Myocyte (in vitro differentiated cells): ENCODE measurements at places on chromosomes 7 and 10. TPM values are rescaled to one million over a fixed set of nuclear protein-coding genes. Genes with fewer than 3 reads are reported as not detected.

DNA sequence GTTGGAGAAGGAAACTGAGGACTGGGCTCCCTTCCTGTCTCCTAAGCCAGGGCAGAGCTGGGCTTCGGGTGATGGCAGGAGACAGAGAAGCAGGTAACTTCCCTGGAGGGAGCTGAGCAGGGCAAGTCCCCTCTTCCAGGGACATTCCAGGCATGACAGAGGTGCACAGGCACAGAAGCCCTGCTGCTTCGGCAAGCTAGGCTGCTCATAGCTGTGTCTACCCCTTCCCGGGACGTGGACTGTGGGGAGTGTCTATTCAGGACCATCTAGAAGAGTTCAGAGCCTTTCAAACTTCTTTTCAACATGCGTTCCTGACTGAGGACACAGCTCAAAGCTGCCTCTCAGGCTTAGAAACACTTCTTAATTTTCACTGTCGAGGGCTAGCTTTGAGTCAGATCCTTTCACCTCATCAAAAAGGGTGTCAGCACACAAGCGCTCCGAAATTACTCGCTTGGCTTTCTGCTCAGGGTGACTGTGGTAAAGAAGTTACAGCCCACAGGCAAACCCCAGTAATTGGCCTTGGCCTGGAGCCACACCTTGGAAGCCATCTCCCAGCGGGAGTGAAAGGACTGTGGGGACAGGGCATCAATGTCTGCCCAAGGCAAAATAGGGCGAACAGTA is 63.7 kb upstream of the STEAP1B start:
- DNase-seq, result peak; percentile 63

- no peak for DNase-seq
These were observed 1083.3 kb downstream of the CNTNAP2 start for GRCh38 chr7:147199868-147200267.

DNA sequence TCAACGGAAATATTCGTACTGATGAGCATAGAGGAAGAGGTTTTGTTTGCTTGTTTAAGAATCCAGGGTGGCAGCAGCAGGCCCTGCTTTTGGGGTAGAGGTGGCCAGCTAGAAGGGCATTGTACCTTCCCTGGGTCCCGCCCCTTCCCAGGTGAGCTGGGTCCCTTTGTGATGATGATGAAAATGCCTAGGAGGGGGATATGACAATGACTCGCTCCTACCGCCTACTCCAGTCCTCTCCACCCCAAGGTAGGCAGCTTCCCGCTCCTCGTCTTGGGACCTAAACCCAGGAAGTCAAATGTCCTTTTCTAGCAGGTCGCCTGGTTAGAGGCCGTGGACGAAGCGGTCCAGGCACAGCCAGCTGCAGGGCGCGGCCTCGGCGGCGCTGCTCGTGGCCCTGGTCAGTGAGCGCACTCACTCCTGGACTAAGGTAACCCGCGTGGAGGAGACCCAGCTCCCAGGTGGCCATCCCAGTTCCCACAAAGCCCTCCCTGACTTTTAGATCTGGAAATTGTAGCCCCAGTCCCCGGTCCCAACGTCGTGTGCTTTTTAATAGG is 141.4 kb downstream of the LSMEM1 start:
- no peak for DNase-seq

DNA sequence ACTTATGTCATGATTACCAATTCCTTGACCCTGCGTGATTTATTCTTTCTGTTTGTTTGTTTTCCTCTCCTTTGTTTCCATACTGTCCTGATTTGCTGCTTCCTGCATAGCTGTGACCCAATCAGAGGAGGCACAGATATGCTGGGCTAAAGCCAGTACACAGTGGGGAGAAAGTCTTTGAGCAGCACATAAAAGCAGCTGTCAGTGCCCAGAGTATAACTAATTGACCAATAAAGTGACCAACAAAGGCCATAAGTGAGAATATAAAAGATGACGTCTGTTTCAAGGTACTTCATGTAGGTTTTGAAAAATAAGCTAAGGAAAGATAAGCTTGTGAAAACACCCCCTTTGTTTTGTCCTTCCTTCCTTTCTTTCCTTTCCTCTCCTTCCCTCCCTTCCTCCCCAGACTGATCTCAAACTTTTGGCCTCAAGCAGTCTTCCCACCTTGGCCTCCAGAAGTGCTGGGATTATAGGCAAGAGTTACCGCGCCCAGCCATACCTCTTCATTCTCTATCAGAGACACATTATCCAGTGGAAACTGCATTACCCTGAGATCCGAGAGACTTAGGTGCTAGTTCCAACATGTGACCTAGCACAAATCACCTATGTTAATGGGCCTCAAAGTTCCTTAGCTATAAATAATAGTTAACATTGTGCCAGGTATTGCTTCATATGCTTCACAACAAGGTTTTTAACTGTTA is 17.0 kb downstream of the BCAP29 start:
- no peak for DNase-seq

DNA sequence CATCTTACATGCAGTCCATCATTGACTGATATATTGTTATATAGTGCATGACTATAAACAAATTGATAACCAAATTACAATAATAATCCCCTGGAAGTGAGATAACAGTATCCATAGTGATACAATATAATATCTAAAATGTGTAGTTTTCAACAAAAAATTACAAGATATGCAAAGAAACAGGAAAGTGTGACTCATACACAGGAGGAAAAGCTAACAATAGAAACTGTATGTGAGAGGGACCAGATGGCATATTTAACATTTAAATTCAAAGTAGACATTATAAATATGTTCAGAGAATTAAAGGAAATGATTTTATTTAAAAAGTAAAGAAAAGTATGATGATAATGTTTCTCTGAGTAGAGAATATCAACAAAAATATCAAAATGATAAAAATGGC is 8.0 kb downstream of the OR9A2 start:
- DNase-seq, result no peak

- DNase-seq, result no peak
These were observed 173.4 kb upstream of the PFKP start for GRCh38 chr10:2893991-2894390.

DNA sequence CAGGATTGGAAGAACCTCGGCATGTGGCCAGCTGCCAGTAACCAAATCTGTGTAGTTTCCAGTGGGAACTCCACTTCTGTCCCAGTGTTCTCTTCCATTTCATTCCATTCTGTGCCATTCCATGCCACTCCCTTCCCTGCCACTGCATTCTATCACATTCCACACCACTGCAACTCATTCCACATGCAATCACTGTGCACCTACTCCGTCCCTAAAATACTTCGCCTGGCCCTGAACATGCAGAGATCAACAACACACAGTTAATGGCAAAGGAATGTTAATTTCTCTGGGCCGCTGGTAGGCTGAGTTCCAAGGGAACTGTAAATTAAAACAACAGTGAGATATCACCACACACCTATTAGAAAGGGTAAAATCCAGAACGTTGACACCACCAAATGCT is 64.8 kb downstream of the AKR1B1 start:
- peak; percentile 47 for DNase-seq

DNA sequence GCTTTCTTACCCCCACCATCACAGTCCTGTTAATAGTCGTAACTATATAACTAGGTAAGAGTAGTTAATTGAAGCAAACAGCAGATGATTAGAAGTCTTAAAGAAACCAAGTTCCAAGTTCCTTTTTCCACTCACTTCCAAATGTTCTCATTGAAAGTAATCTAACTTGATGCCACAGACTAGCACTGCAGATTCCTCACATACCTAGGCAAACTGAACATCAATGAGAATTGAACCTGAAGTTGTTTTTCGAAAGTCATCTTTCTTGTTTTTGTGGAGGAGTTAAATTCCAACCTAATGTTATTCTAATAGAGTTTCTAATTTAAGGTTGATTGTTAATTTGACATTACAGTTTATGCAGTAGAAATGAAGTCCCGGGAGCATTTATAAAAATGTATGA is 5.5 kb downstream of the PRKG1 start:
- no peak for DNase-seq

GRCh38 chr10:61866700-61867368 is 34.7 kb upstream of the ARID5B start:
- no peak for DNase-seq

GRCh38 chr10:112570585-112570984 is 123.6 kb downstream of the VTI1A start:
- no peak for DNase-seq

DNA sequence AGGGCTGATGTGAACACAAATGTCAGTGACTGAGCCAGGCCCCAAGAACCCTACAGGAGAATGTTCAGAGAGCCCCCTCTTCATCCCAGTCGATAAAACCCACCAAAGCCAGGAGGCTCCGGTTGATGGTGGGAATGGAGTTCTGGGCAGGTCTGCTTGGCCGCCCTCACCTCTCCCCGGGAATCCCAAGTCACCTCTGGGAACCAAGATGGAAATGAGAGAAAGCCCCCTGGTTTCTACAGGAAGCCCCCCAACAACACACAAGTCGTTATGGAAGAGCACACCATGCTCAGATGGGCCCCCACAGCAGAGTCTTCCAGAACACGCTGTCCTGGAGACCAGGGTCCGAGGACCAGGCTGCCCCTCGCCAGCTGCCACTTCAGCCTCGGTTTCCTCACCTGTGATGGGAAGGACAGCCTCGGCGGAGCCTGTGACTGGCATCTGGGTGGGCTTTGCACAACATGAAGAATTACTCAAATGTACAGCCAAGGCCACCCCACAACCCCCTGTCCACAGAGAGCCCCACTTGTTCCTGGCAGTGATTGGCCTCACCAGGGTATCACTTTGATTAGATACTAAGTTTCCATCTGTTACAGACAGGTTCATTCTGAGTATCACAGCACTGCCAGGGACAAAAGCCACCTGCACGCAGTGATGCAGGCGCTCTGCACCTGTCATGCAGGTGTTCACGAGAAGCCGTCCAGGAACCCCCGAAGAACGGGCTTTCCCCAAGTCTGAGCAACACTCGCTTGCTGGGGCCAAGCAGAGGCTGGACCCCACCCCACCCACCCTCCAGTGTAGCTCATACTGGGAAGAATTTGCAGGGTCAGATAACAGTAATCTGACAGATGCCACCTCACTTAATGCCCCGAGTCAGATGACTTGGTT is 57.6 kb downstream of the MKI67 start:
- no peak for DNase-seq

DNA sequence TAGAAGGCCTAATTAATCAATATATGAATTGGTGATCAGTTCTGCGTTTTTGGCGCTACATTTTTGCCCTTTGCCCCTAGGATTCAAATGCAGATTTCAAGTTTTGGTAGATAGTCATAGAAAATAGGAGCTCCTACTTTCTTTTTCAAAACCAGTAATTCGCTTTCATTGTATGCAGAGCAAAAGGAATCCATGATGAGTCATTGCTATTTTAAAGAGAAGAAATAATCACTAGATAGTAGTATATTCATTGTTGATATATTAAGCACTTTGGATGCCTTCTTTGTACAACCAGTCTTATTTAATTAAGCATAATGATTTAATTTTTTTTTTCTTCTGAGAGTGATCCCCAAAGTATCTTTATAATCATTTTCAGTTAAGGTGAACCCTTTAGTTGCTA is 50.3 kb downstream of the CSTF2T start:
- DNase-seq, result no peak

GRCh38 chr7:74010407-74010806 is 17.6 kb upstream of the ELN start:
- DNase-seq, result peak; percentile 99

DNA sequence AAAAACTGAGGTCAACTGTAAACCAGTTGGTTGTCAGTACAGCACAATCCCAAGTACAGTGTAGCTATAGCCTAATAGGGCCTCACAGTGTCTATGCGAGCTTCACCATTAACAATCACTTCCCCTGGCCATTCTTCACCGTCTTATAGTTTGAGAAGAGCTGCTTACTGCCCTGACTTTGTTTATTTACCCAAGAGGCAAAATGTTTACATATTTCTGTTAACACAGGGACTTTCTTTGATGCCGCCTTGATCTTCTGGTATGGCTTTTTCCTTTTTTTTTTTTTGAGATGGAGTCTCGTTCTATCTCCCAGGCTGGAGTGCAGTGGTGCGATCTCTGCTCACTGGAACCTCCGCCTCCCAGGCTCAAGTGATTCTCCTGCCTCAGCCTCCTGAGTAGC is 3.3 kb downstream of the MYOF start:
- DNase-seq, result no peak

- no peak for DNase-seq
These were observed 130.7 kb upstream of the NAMPT start for GRCh38 chr7:106415433-106415832.

- peak; percentile 83 for DNase-seq
These were observed 123.2 kb downstream of the HERPUD2 start for GRCh38 chr7:35571611-35572240.

GRCh38 chr10:76201962-76202361 is 770.5 kb downstream of the LRMDA start:
- DNase-seq, result no peak

GRCh38 chr10:110022716-110023504 is 15.1 kb downstream of the ADD3 start:
- DNase-seq, result no peak

DNA sequence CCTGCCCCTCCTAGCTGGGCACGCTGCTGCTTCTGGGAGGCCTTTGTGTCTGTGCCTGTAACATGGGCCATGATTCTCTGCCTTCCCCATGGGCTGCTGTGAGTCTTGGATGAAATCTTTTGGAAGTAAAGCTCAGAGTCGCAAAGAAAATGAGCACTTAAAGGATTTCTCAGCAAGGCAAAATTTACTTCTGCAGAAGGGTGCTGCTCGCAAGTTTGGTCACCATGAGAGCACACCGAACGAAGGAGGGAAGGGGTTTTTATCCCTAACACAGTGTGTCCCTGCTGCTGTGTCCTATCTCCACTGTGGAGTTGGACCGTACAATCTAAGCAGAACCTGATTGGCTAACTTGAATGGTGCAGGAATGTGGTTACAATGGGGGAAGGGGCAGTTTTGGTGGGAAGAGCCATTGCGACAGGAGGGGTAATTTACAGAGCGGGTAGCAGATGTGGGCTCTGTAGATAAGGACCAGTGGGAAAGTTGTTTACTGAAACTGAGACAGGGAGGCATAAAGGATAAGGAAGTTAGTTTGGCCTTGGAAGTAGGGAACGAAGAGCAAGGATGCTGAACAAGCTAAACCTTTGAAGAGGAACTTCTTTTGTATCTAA is 57.5 kb downstream of the FANK1 start:
- no peak for DNase-seq

- DNase-seq, result no peak
These were observed 549.5 kb upstream of the GRM3 start for GRCh38 chr7:86094166-86094669.

GRCh38 chr10:99341860-99342490 is 12.8 kb downstream of the CNNM1 start:
- peak; percentile 70 for DNase-seq

GRCh38 chr10:49139028-49139845 is 5.4 kb upstream of the FAM170B start:
- DNase-seq, result peak; percentile 88

- no peak for DNase-seq
These were observed 5.3 kb downstream of the PAPOLB start for GRCh38 chr7:4856336-4857057.

GRCh38 chr10:91574236-91574635 is 58.6 kb downstream of the PPP1R3C start:
- no peak for DNase-seq

GRCh38 chr10:8225187-8225586 is 170.7 kb downstream of the GATA3 start:
- DNase-seq, result no peak

BET1 gene
- 34.6 and 38.4 TPM in 2 replicates for total RNA-seq

MAT1A gene
- total RNA-seq, result 0.11 TPM in 1 of 2 replicates, not detected in the other

RBP4 gene
- total RNA-seq, result 0.42 TPM in 1 of 2 replicates, not detected in the other

GNAT3 gene
- total RNA-seq, result not detected in 2 replicates

PHYH gene
- total RNA-seq, result 46.9 and 54.7 TPM in 2 replicates

ECHDC3 gene
- total RNA-seq, result 1.3 and 2.4 TPM in 2 replicates

GIMAP5 gene
- total RNA-seq, result not detected in 2 replicates

SFTPA2 gene
- total RNA-seq, result 0.08 TPM in 1 of 2 replicates, not detected in the other

FOXI2 gene
- total RNA-seq, result not detected in 2 replicates

OGDH gene
- total RNA-seq, result 172 and 183 TPM in 2 replicates

GPRIN2 gene
- not detected in 2 replicates for total RNA-seq
